ENCODE measurements at places on chromosomes 13 and 19.
A peak's percentile ranks its signal among the peaks of the same experiment; 100 is the strongest.

GRCh38 chr13:90613076-90613795, 734.3 kb upstream of the MIR17HG start:
- DNase-seq = no peak

GRCh38 chr13:33728271-33729037, 89.5 kb upstream of the RFC3 start:
- no peak for DNase-seq

DNA sequence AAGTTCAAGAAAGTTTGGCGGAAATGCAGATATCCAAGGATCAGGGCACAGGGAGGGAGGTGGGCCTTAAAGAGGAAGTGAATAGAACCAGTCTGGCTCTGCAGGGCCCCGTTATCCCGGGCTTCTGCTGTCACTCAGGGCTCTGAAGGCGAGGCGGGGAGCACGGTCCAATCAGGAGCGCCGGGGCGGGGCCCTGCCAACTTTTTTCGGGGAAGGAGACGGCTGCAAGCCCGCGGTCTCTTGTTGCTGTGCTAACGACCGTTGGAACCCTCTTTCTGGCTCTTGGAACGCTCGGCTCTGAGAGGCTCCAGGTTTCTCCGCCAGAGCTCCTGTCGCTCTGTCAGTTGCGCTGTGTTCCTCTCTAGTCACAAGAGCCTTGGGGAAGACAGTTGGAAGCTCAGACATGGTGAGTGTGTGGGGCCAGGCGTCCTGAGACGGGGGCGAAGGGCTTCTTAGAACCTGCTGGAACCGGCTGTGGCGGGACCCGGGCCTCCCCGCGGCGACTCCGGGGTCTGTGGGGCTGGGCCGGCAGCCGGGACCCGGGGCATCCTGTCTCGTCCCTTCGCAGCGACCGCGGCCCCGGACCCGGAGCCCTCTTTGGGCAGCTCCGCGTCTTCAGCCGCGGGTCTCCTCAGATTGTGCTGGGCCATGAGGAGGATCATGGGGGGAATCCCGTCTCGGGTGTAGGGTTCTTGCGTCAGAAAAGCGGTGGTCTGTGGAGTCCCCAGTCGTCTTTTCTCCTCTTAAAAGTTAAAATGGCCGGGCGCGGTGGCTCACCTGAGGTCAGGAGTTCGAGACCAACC, 27.7 kb downstream of the ZNF844 start:
- DNase-seq = peak; percentile 90

DNA sequence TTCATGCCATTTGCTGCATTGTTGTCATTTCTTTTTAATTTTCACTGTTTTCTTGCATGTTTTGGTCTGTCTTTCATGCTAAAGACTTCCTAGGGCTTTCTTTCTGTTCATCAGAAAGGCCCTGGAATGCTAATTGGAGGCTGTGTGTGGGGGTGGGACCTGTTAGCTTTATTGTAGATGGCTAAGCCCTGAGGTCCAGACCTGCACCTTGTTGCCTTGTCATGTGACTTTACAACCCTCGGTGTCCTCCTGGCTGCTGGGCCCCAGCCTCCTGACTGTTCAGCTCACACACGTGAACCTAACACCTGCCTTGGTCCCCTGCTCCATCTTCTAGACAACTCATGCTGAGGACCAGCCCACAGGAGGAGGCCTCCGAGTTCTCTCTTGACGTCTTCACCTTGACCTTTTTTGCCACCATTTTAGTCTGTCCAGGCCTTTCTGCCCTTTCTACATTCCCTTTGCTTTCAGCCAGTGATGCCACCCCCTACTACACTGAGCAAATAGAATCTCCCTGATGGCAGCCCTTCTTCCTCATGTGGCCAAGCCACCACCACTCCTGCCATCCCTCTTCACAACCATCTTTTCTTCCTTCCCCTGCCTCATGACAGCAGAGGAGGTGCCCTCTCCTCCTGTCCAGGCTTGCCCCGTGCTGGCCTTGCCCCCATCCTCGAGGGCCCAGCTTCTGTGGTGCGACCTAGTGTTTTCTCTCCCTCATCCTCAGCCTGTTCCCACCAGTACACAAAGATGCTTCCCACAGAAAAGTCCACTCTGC, 41.4 kb upstream of the GPI start:
- DNase-seq = no peak

- DNase-seq = no peak
These were observed 6.3 kb upstream of the ATP11A start for GRCh38 chr13:112683581-112683980.

GRCh38 chr19:18102916-18103542, 5.5 kb downstream of the MAST3 start:
- no peak for DNase-seq

- DNase-seq = peak; percentile 20
These were observed 15.5 kb upstream of the KCNN1 start for GRCh38 chr19:17951157-17951989.

DNA sequence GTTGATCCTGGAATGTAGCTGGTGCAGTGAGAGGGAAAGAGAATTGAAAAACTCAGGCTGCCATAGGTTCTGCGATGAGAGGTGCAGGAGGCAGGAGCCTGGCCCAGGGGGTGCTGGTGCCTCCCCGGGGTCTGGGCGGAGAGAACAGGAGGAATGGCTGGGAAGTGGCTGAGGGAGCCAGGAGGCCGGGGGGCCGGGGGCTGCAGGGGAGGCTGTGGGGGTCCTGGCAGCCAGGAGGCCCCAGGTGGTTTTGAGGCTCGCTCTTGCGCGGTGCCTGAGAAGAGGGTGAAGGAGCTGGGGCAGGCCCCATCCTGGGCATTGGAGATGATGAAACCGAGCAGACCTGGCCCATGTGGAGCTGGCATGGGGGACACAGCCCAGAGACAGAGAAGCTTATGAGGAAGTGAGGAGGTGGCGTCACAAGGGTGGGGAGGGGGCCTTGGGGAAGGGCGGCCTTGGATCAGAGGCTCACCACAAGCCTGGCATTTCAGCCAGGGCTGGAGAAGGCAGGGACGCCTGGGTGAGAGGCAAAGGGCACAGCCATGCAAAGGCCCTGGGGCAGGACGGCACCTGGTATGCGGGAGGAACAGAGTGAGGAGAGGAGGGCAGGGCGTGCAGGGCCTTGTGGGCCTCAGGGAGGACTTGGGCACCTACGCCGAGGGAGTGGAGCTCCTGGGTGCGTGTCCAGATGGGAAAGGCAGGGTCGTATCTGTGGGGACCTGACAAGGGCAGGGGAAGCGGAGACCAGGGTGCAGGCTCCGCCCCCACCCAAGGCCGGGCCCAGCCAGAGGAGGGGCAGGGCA, 1.3 kb upstream of the TEKTIP1 start:
- DNase-seq = no peak

DNA sequence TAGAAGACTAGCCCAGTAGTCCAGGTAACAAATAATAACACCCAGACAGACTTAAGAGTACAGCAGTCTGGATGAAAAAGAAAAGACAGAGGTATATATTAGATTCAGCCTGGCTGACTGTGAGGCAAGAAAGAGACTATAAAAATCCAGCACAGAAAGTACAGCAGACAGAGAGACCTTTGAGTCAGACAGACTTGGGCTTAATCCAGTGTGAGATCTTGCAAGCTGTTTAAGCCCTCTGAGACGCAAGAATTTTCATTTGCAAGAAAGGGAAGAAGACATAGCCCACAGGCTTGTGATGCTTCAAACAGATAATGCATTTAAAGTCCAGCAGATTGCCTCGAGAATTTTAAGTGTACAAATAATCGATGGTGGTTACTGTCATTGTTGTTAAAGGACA, 471.4 kb downstream of the LIG4 start:
- no peak for DNase-seq

GRCh38 chr13:99863789-99864626, 107.6 kb downstream of the ZIC5 start:
- DNase-seq = no peak

DNA sequence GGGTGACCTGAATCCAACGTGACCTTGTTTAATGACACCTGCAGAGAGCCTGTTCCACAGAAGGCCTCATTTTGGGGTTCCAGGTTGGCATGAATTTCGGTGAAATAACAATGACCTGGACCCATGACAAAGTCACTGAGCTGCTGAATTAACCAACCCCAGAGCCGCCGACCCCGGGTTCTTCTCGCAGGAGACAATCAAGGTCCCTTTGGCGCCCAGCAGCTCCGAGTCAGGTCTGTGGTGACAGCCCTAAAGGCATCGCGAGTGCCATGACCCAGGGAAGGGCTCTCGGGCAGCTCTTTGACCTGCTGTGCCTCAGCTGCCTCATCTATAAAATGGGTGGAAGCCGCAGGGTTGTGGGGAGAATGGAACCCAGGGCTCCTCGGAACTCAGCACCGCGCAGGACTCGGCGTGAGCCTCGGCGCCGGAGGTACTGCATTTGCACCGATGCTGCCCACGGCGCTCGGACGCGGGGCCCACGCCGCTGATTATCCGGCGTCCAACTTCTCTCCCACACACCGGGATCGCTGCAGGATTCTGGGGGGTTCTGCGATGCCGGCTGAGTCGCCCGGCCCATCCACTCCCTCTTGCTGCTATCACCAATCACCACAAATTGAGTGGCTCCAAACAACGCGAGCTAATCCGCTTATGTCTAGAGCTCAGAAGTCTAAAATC, 5.7 kb downstream of the SHC2 start:
- no peak for DNase-seq

- DNase-seq = peak; percentile 32
These were observed 2.3 kb downstream of the PEG3 start for GRCh38 chr19:56838024-56838908.

- no peak for DNase-seq
These were observed 1694.8 kb upstream of the PCDH20 start for GRCh38 chr13:63110466-63110865.

- no peak for DNase-seq
These were observed 301.1 kb downstream of the IRS2 start for GRCh38 chr13:109485136-109485794.

GRCh38 chr19:46571495-46571894, 29.6 kb upstream of the CALM3 start:
- peak; percentile 34 for DNase-seq

- DNase-seq = no peak
These were observed 6.8 kb downstream of the TLE6 start for GRCh38 chr19:2984215-2984528.

DNA sequence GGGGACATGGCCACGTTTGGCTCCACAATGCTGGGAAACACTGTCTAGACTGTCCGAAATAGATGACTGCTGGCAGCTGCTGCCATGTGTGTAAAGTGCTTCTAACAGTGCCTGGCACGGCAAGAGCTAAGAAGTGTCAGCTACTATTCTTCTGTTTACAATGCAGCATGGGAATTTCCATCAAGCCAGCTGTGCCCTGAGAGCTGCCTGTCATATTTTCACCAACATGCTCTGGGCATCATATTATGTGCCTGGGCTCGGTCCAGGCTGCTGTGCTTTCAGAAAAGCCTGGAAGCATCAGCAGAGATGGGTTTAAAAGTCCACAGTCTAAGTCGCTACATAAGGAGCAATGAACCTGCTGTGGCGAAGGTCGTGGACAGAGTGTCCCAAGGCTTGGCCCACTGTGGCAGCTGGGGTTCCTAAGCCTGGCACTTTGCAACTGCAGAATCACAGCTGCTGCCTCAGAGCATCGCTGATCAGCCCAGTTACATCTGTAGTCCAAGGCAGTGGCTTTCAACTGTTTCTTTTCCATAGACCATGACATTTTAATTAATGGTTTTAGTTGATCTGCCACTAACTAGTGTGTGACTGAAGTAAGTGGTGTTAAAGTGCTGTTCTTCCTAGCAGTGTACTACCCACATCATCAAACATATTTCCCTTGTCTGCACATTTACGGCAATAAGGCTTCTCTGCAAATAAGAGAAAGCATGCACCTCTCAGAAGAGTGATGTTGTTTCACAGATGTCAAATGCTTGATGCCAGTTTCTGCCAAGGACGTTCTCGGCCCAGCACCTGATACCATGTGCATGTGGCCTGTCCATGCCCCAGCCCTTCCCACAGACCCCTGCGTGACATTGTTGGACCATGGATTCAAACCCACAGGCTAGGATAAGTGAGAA, 95.7 kb upstream of the C1QTNF9B start:
- DNase-seq = no peak

GRCh38 chr19:42498169-42498757, 30.0 kb downstream of the CEACAM1 start:
- no peak for DNase-seq

DNA sequence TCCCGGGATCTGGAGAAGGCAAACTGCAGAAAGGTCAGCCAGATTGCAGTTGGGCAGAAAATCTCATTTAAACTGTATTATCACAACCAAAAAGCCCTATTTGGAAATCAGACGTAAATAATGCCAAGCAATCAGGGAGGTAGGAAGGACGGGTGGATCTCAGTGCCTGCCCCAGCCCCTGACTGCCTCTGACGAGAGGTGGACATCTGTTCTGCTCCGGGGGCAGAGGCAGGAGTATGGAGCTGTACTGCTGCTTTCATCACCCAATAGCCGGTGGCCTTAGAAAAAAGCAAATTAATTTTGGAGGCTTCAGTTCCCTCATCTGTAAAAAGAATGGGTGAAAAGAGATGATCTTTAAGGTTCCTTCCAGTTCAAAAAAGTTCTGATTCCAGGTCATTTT, 43.6 kb upstream of the WASF3 start:
- DNase-seq = no peak

GRCh38 chr19:4707956-4708650, 15.5 kb downstream of the DPP9 start:
- no peak for DNase-seq

GRCh38 chr19:10419646-10420443, 493 bp upstream of the PDE4A start:
- peak; percentile 86 for DNase-seq

GRCh38 chr19:51131780-51132680, 7.3 kb downstream of the SIGLEC9 start:
- DNase-seq = peak; percentile 60

- DNase-seq = no peak
These were observed 71.9 kb upstream of the UBL3 start for GRCh38 chr13:29922281-29922821.

DNA sequence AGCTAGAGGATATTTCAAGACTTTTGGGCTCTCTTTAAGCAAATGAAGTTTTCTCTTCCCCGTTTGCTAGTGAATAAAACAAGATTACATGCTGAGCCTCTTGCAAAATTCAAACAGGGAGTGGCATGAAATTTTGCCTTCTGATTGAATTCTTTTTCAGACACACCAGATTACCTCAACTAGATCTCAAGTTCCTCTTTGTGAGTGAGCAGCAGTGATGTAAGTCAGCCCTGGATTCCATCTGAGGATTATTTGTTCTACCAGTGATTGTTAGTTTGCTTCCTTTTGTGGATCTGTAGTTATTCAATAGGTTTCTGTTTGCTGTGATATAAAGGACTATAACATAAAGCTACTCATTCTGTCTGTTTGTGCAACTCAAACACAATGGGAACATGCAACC, 407.7 kb downstream of the LMO7 start:
- DNase-seq = no peak

DNA sequence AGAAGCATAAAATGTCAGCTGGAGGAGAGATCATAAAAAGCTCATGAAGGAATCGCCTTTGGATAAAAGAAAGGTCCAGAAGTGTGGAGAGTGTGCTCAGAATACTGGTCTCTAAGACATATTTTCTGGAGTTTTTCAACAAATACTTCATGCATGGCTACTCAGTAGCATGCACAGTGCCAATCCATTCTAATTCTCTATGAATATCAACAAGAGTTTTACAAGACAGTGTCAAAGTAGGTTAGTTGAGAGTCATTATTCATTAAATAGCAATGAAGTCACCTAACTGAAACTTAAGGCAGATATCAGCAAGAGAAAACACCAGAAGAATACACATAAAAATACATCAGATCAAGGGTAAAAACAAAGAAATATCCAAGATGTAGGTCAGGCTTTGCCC, 1243.2 kb upstream of the SLC10A2 start:
- no peak for DNase-seq

GRCh38 chr19:43780706-43781525, at the start of gene KCNN4:
Gene KCNN4, minus strand, starts transcription at chr19:43780973. Its CDS starts 112 bp downstream, at chr19:43780861.
- peak; percentile 87 for DNase-seq

GRCh38 chr13:31904941-31905824, 126.4 kb upstream of the FRY start:
- no peak for DNase-seq

Data from activated CD8-positive, alpha-beta T cell treated with anti-CD3 and anti-CD28 coated beads for 36 hours (primary cell).